Frontal cortex (tissue), 4 donors: ENCODE measurements at places on chromosomes 7 and 10.

- DNase-seq = no peak
Measured at GRCh38 chr10:89270153-89270483, 18.5 kb upstream of the LIPA start.

DNA sequence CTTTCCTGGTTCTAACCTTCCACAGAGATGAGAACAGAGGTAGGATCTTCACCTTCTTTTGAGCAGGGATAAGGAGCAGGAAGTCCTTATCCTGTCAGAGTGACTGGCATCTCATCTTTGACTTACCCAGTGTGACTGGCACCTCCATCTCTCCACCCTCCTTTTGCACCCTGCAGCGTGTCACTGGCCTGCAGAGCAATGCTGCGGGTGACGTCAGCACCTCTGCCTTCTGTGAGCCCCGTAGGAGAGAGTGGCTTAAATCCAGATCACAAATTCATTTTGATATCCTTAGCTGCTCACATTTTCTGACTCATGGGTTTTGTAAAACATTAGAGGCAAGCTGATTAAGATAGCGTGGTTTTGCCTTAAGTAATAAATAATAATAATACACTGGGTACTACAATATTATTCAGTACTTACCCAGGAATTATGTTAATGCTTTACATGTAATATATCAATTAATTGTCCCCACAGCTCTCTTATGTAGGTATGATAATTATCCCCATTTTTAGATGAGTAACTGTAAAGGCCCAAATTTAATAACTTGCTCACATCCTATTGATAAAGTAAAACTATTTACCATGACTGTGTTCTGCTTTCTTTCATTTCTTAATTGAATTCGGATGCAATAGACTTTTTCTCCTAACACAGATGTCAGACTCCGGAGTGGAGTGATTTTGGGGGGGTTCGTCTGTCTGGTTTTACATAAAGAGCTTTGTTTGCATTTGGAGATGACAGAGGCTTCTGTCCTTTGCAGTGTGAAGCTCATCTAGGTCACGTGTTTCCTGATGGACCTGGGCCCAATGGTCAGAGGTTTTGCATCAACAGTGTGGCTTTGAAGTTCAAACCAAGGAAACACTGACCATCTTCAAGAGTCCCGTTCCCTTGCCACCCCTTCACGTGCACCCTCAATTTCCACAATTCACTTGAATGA lies 24.9 kb downstream of the MSRB2 start:
- DNase-seq = peak; percentile 57

DNA sequence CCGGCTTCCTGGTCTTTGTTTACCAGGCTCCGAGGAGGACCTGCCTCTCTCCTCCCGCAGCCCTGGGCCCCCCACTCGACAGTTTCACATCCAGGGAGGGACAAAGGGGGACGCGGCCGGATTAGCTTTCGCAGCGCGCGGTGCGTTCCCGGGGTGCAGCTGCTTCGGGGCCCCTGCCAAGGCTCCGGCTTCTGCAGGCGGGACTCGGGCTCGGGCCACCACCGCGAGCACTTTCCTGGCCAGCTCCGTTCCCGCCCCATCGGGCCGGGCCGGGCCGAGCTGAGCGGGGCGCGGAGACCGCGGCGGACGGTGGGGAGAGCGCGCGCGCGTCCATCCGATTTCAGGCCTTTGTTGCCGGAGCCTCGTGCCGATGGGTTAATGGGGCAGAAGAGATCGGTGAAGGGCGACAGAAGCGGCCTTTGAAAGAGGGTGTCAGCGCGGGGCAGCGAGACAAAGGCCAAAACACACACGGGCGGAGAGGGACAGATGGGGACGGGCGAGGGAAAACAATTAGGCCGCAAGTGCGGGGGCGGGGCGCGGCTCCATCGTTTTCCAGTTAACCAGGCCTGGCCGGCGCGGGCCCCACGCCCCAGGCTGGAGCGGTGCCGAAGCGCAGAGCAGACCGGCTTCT lies 8.5 kb upstream of the UNCX start:
- no peak for DNase-seq

GRCh38 chr10:16995867-16996529 lies 133.6 kb downstream of the CUBN start:
- no peak for DNase-seq

DNA sequence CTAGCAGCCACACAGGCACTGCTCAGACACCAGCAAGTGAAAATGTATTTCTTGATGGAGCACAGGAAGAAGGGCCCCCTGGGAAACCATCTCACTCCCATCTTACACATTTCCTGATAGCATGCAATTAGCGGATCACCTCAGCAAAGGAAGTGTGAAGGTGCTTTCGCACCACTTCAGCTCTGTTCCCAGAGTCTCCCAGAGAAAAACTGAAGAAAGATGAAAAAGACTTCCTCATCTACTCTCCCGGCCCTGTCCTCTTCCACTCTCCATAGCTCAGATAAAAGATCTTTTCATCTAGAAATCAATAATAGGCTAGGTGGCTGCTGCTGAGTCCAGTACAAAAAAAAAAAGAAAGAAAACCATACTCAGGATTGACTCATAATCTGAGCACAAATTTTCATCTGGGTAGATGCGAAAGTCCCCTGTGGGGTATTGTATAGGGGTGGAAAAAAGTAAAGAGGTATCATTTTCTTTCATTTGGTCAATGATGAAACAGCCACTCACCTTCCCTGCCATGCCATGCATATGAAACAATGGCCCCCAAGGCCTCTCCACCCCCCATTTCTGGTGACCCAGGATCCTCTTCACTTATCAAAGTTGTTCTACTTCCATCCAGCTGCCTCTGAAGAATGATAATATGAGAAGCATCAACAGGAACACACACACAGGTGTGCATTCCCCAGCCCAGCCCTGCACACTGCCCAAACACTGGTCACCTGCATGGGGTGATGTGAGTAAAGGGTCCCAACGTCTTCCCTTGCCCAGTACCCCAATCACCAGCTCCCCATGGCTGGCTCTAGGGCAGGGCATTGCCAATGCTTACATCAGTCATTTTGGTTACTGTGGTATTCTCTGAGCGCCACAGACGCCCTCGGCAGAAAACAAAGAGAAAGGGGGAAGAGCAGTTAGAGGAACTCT lies 48.8 kb upstream of the DGKI start:
- DNase-seq = no peak

- DNase-seq = no peak
Measured at GRCh38 chr7:41912851-41913567, 210.1 kb upstream of the INHBA start.

DNA sequence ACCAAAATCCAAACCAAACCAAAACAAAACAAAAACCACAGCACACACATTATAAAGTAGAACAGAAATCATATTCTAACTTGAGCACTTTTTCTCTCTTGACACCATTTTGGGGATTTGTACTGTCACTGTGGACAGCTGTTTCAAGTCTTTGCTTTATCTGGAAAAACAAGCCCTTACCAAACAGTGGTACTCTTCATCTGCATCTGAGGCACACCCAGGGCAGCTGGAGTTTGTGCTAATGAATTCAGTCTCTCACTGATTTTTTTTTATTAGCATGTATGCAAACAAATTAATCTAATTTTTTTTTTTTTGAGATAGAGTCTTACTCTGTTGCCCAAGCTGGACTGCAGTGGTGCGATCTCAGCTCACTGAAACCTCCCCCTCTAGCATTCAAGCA lies 171.4 kb downstream of the RAPGEF5 start:
- no peak for DNase-seq
